ENCODE measurements at places on chromosomes 1 and 21.
A peak's percentile ranks its signal among the peaks of the same experiment; 100 is the strongest.

DNA sequence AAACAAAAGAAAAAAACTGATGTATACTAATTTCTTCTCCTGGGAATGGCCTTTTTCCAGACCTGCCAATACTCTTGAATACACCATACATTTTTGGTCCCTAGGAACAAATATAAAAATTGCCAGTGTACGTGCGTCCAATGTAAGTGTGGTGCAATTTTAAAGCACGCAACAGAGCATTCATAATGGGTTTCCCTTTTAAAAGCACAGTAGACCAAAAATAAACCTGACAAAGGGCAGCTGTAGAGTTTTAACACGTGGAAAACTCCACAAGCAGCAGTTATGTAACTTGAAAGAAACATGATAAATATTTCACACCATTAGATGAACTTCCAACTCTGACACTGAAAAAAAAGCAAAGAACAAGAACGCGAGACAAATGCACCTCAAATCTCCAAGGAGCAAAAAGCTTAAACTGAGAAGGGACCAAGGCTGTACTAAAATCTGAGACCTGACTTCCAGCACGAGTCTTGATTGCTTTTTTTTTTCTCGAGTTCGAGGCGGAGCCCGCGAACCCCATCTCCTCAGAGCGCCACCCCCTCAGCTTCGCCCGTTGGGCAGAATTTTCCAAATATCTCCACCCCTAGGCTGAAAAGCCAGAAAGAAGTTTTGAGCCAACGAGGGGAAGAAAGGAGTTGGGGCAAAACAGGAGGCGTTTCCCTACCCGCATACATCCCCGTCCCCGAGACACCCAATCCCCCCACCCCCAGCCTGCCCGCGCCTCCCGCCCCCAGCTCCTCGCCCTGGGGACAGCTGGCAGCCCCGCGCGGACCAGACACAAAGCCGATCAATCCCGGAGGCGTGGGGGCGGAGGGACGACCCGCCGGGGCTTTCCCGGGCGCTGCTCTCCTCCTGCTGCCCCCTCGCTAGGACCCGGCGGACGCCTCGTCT lies at the start of gene JAM2:
Gene JAM2 (plus strand): TSS at position 599 of the 891 bp plus-strand sequence. CDS start 564 bp downstream, outside the sequence.
- DNase-seq = peak; percentile 31

DNA sequence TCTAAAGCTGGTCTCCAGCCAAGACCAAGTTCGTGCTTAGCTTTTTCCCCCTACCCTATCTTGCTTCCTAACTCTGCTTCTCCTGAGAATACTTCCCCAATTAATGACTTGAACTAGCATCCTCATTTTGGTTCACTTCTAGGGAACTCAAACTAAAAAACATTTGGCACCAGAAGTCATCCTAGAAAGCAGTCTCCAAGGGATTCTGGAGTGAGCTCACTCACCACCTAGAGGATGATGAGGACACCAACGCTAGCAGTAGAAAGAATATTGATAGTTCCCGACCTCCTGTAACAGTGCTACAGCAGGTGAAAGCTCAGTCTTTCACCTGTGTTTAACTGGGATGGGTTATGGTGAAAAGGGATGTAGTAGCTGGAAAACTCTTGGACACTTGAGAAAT lies 4.7 kb upstream of the PSMB2 start:
- DNase-seq = no peak

DNA sequence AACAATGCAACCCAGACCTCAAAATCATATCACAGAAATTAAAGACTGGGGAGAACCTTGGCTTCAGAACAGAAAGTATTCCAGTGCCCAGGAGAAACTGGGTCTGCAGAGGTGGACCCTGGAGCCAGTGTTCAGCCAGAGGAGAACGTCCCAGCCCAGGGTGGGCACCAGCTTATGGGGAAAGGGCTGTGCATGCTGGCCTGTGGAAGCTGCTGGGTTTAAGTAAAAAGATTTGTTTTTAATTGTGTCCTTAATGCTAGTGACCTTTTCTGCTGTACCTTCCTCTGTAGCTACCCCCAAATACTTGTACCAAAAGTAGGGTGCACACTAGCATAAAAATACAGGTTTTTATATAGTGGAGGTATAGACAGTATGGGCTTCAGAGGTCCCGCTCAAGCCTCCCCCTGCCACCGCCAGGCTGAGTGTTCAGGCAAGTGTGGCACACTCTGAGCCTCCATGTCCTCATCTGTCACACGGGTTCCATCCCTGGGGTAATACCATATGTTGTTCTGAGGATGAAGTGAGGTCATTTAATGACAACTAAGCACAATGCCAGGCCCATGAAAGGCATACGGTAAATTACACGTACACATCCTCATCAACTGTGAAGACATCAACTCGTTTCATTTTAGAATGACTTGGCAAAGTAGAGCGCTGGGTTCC lies 47.0 kb downstream of the SLC37A1 start:
- no peak for DNase-seq

GRCh38 chr1:23423415-23424292 lies 894 bp downstream of the TCEA3 start:
- DNase-seq = no peak

GRCh38 chr21:21460979-21461378 lies 462.8 kb downstream of the NCAM2 start:
- DNase-seq = no peak

All from NCI-H345 (cell line).